Left lobe of liver (tissue), 2 donors: ENCODE measurements at places on chromosomes 12 and 14.

DNA sequence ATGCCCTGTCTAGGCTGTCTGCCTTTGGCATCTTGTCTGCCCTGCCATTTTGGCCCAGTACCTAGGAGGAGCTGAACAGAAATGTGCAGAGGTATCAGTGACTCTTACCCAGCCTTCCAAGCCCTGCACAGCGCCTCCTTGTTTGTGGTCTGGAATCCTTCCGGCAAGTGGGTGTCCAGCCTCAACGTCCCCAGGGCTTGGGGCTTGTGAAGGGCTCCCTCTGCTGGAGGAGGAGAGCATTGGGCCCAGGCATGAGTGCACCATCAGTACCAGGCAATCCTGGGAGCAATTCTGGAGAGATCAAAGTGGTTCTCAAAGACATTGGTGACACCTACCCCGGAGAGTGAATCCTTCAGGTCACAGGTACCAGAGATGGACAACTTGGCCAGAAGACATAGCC lies 2.4 kb upstream of the TCL1B start:
- DNase-seq: peak; percentile 47

- DNase-seq: no peak
Observed at GRCh38 chr14:82740547-82740946, 1206.9 kb upstream of the SEL1L start.

DNA sequence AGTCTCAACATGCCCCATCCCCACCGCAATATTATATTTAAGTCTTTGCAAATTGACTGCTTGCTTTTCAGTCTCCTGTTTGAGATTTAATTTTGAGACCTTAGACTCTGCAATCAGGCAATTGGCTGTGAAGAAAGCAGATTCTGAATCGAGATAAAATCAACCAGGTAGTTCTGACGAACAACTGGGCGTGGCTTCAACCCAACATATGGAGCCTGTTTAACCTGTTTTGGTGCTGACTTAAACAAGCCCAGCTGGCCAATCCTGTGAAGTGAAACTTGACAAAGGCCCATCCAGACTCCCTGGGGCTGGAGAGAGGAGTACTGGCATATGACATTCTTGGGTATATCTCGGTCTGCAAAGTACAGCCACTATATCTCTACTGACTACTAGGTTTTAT lies 9.8 kb upstream of the CIPC start:
- no peak for DNase-seq

DNA sequence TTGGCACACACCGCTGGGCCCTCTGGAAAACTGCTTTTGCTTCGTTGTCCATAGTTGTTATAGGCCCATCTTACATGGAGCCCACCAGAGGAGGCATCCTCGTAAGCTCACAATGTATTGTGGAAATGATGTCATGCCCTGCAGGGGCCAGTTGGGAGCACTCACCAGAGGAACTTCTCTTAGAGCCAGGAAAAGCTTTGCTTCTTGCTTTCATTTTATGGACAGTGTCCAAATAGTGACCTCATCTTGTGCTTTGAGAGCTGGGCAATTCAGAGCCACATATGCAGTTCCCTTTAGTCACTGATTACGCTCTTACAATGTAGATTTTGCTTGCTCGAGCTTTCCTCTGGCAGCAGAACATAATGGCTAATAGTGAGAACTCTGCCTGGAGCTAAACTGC lies 275.6 kb downstream of the AACS start:
- no peak for DNase-seq

DNA sequence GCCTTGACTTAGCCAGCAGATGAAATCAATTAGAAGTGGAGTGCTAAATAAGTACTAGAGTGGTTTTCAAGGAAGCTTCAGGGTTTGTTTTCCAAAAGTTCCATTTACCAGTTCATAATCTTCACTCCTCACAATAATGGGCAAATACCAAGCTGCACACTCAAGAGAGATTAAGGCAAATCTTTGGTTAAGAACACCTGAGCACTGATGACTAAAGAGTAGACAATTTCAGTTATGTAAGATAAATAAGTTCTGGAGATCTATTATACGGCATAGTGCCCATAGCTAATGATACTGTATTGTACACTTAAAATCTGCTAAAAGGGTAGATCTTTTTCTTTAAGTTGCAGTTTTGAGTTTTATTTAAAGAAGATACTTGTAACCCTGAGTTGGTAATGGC lies 125.0 kb downstream of the ARMH4 start:
- no peak for DNase-seq

DNA sequence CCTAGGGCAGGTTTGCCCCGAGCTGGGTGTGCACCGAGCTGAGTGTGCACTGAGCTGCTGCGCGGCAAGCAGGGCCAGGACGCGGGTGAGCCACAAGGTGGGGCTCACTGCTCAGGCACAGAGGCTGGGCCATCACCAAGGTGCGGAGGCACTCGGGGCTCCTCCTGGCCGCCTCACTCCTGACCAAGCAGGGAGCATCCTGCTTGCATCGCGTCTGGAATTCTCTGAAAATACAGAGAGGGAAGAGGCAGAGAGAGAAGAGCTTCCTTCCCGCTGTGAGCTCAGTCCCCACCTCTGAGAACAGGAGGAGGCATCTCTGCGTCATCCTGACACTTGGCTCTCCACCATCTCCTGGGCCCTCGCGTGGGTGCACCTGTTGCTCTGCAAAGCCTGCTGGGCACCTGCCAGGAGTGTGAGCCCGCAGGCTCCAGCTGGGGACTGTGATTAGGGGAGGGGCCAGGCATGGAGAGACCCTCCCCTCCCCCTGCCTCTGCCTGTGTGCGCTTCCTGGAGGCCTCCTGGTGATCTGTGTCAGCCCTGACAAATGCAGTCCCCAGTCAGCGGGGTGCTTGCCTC lies 116.3 kb downstream of the GLT1D1 start:
- peak; percentile 62 for DNase-seq

- no peak for DNase-seq
Observed at GRCh38 chr12:90936230-90937005, 18.6 kb downstream of the CCER1 start.

GRCh38 chr14:99134516-99135046 lies 137.4 kb downstream of the BCL11B start:
- peak; percentile 19 for DNase-seq

- no peak for DNase-seq
Observed at GRCh38 chr12:39300799-39301198, 142.1 kb downstream of the KIF21A start.

DNA sequence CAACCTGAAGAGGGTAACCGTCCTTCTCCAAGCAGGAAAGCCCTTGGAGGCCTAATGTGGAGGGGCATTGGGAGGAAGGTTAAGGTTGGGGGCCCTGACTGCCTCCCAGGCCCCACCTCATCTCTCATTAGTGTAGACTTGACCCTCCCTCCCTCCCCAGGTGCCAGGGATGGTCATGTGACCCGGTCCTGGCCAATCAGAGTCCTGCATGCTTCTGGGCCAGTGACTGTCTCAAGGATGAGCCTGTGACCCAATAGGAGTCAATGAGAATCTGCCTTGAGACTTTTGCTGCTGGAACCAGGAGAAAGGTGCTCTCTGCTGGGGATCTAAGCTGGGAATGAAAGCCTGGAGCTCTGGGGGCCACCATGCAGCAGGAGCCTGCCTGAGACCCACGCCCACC lies 70.8 kb downstream of the NCOR2 start:
- DNase-seq: no peak

- DNase-seq: no peak
Observed at GRCh38 chr14:21874167-21874566, 200.5 kb upstream of the OR4E1 start.

DNA sequence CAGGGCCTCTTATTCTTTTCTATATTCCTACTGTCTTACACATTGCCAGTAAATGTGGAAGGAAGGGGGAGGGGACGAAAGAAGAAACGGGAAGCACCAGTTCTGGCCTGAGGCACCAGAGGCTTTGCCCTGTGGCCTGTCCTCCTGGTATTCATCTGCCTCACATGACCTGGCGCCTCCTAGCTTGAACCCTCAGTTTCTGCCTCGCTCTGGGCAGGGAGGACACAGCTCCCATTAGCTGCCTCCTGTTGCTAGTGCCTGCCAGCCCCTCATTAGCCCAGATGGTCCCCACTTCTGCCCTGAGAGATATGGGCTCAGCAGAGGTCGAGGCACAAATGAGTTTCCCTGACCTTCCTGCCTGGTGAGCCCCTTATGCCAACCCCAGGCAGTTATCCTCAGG lies 3.0 kb upstream of the PLEKHG6 start:
- DNase-seq: no peak

- DNase-seq: peak; percentile 55
Observed at GRCh38 chr14:53956427-53957201, at the start of gene BMP4. TSS of gene BMP4 (minus strand) at chr14:53956825. CDS start at chr14:53952222, 4,603 bp downstream.

GRCh38 chr14:54981698-54982097 lies 45.2 kb downstream of the WDHD1 start:
- DNase-seq: no peak

GRCh38 chr14:104724407-104724980 lies 465 bp downstream of the ADSS1 start:
- peak; percentile 77 for DNase-seq

GRCh38 chr14:69537900-69538299 lies 36.8 kb downstream of the CCDC177 start:
- DNase-seq: no peak

DNA sequence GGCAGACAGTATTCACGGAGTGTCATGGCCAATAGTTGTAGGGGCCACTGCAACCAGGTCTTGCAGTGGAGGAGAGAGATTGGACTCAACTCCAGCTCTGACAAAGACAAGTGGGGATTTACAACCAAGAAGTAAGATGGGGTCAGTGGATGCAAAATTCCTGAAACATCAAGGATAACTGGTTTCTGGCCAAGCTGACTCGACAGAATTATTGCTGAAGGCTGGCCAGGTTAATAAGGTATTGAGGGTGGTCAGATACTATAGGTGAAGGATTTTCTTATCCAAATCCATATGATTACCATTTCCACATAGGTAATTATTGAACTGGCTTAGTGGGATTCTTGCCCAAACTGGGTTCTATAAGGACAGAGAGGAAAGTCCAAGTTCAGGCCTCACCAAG lies 64.9 kb upstream of the FOXG1 start:
- no peak for DNase-seq

GRCh38 chr14:101972126-101972866 lies 7.9 kb downstream of the DYNC1H1 start:
- peak; percentile 74 for DNase-seq

DNA sequence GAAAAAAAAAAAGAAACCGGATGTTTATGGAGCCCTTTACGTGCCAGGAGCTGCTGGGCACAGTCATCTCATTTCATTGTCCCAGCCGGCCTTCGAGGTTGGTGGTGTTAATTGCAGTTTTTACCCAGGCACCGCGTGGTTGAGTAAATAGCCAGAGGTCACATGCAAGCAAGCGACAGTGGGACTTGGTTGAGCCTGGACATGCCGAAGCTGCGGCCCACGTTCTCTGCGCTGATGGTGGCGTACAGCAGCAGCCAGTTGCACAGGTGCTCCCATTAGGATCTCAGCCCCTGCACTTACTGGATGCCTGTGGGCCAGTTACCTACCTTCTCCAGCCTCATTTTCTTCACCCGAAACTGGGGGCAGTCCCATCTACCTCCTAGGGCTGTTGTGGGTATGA lies 54.0 kb downstream of the TSPAN9 start:
- DNase-seq: no peak

DNA sequence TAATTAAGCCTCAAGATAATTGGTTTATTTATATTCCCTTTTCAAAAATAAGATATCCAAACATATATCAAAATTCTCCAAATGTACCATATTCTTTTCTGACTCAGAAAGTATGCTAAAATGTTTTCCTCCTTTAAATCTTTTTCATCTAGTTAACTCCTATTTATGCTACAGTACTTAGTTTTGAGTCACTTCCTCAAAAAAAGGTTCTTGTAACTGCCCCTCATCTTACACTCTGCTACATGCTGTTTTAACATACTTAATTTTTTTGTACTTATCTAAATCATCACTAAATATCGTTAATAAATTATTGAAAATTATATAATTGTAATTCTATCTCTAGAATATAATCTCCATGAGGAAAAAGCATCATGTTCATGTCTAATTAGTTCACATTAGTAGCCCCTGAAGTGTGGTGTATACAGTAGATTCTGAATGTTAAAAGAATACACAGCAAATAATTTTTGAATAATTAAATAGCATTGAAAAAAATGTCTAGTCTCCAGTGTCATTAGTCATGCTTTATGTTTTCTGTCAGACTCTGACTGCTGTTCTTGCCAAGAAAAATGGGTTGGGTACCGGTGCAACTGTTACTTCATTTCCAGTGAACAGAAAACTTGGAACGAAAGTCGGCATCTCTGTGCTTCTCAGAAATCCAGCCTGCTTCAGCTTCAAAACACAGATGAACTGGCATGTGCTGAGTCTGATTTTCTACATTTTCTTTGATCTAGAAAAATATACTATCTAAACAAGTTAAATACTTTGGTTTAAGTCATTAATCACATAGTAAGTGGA lies 3.5 kb downstream of the KLRD1 start:
- no peak for DNase-seq

DNA sequence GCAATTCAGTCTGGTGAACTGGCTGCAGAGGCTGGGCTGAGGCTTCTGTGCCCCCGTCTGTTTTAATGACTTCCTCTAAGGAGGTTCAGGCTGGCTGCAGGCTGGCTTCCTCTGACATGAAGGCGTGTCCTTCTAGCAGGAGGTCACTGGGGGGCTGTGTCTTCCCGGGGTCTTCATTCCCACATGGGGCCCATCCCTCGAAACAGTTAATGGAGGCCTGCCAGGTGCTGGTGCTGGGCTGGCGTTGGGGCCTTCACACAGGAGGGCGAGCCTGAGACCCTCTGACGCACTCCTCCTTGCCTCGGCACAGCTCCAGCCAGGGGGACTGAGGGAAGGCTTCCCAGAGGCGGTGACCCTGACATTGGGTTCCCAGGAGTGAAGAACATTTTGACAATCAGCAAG lies 57.7 kb upstream of the DLK1 start:
- no peak for DNase-seq

DNA sequence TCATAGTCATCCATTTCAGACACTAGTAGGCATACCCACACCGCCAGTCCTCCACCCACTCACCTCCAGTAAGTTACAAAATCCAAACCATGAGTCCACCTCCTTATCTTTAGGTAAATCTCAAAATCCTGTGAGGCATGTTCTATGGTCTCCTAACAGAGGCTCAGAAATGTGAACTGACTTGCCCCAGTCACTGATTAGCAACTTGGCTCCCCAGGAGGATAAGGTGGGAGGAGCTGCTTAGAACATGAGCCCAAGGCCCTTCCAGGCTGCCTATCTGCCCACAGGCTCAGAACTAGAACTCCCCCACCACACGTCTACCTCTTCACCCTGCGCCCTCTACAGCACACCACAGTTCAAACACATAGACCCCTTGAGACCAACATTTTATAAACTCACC lies 19.9 kb downstream of the SETD3 start:
- DNase-seq: no peak

DNA sequence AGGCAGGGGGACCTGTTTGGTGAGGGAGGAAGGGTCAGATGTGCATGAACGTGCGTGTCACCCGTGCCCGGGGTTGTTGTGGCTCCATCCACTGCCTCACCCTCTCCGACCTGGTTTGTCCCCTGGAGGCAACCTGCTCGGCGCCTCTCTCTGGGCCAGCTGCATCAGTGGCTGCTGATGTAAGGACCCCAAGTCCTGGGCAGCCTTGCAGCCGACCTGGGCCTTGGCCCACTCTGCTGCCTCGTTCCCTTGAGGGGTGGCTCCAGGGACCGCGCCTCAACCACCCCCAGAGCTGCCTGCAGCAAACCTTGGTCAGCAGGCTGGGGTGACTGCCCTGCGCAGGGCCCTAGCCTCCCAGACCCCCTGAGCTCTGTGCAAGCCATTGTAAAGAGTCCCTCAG lies 351.7 kb downstream of the TMEM121 start:
- DNase-seq: peak; percentile 19

- no peak for DNase-seq
Observed at GRCh38 chr12:62605981-62606380, 139.4 kb downstream of the MON2 start.

GRCh38 chr12:47984331-47984801 lies 19.9 kb downstream of the COL2A1 start:
- DNase-seq: no peak

GRCh38 chr12:8609061-8609570 lies 3.5 kb downstream of the AICDA start:
- DNase-seq: no peak
